ENCODE measurements at places on chromosomes 3 and 15. TPM values are rescaled to one million over a fixed set of nuclear protein-coding genes. Genes with fewer than 3 reads are reported as not detected.

The MEGF11 gene
- total RNA-seq: not detected

The ASB14 gene
- not detected for total RNA-seq

The CPNE9 gene
- total RNA-seq: not detected

The PCLAF gene
- 139 TPM for total RNA-seq

The NCK1 gene
- 37.4 TPM for total RNA-seq

The HYAL1 gene
- total RNA-seq: 0.14 TPM

The SLC2A2 gene
- not detected for total RNA-seq

The NCEH1 gene
- total RNA-seq: 11.4 TPM

Measured in activated CD8-positive, alpha-beta memory T cell treated with anti-CD3 and anti-CD28 coated beads, Interleukin-2, amount 10 ng/mL, durations not matched to agents 7 days and 5 days (primary cell).